ENCODE measurements at places on chromosomes 2 and 18.

GRCh38 chr18:70288171-70288850, 534 bp upstream of the SOCS6 start:
- DNase-seq, result no peak

GRCh38 chr2:165627470-165627869, 158.0 kb downstream of the CSRNP3 start:
- no peak for DNase-seq

DNA sequence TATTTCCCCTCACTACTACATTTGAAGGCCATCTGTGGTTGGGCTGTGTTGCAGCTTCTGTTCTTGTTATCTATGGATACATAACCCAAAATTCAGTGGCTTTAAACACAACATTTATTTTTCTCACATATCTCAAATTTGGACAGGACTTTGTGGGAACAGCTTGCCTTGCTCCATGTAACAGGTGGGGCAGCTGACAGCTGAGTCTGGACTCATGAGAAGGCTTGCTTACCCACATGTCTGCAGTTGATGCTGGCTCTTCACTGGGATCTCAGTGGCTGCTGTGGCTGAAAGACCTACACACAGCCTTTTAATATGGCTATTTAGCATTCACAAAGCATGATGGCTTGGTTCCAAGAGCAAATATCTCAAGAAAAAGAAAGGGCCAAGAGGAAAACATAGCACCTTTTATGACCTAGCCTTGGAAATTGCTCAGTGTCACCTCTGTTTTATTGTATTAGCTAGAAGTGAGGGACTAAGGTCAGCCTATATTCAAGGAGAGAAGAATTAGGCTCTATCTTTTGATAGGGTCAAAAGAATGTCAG, 296.8 kb upstream of the ZNF521 start:
- no peak for DNase-seq

DNA sequence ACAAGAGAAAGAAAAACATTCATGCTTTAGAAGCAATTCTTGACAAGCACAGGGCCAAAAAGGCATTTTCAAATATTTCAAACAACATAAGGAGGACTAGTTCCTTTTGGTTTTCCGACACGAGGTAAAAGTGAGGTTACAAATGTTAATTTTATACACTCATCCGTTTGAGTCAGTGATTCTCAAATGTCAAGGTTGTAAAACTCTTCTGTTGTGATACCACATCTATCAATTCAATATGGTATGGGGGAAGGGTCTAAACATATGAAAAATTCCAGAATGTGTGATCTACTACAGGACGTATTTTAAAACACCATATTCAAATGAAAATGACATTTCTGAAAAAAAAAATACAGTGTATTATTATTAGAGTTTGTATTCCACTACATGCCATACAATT, 52.7 kb downstream of the TGIF1 start:
- no peak for DNase-seq

DNA sequence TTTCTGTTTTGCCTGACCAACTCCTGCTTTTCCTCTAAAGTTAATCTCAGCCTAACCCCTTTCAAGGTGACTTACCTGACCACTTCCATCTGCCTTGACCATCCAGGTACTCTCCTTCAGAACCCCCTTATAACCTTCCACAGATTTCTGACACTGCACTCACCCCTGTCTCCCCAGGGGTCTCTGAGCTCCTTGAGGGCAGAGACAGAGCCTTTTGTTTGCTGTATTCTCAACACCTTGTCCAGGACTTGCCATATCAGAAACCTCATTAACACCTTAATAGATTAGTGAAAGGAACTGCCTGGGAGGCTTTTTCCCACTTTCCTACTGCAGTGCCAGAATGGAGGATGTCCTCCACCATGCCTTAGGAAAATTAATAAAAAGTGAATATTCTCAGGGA, 119.7 kb upstream of the SERPINE2 start:
- DNase-seq, result no peak

- no peak for DNase-seq
Measured at GRCh38 chr2:178805457-178805856, 1.8 kb downstream of the TTN start.

DNA sequence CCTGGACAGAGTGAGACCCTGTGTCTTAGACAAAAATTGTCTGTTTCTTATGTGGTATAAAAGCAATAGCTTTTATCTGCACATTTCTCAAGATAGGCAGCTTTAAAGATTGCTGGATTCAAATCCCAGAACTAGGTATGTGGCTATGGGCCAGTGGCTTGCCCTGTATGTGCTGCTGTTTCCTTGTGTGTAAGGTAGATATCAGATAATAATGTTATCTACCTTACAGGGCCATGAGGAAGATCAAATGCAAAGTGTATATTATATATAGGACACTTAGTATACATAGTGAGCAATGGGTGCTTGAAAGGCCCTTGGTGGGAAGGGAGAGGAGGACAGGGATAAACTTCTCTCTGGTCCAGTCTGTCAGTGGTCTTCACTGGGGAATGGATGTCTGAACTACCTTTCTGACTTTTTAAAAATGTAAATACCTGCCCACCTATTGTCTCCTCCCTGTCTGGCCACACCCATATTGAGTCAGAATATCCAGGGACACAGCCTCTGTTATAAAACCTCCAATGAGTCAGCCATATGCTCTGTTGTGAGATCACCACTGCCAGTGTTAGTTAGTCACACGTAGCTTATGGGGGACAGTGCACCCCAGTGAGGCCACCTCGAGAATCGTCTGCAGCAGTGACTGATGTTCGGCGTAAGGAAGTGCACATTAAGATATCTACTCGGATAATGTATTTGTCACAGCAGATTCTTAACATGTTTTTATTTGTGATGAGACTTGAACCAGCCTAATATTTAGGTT, 383.4 kb downstream of the PTPRM start:
- no peak for DNase-seq

DNA sequence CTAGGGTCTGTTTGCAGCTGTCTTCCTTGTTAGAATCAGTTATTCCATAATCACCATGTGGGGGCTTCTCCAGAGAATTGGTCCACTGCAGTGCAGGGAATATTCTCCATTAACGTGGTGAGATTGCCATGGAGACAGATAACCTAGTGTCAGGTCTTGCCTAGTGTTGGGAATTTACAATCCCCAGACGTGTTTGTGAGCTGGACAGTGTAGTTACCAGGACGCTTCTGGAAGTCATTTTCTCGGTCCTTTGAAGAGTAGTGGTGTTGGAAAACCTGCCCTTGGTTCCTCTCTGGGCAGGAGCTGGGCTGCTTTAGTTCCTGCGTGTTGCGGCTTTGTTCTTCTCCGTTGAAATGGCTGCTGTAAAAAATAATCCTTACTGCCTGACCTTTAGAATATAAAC, 68.8 kb upstream of the LYPD6B start:
- DNase-seq, result no peak

DNA sequence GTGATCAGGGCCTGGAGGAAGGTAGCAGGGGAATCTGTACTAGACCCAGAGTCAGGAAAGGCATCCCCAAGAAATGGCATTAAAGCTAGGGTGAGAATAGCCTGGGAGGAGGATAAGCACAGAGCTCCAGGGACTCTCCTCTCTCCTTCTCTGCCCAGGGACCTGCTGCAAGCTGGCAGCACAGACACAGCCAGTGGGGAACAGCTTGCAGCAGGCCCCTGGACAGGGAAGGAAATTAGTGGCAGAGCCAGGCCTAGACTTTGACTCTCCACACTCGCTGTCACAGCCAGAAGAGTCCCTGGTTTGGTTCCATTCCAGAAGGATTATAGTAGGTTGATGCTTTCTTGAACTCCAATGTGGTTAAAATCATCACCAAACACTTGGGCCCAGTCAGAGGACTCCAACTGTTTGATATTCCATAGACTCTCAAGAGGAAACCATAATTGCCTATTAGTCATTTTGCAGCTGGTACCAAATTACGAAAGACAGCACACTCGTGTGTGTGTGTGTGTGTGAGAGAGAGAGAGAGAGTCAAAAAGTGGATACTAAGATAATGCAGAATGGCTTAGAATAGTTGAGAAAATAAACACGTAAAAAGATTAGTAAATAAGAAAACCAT, 95.5 kb upstream of the ATP8B1 start:
- DNase-seq, result no peak

- DNase-seq, result no peak
Measured at GRCh38 chr18:12840382-12840781, 43.7 kb downstream of the PTPN2 start.

GRCh38 chr2:153872311-153873051, 759 bp downstream of the GALNT13 start:
- no peak for DNase-seq

DNA sequence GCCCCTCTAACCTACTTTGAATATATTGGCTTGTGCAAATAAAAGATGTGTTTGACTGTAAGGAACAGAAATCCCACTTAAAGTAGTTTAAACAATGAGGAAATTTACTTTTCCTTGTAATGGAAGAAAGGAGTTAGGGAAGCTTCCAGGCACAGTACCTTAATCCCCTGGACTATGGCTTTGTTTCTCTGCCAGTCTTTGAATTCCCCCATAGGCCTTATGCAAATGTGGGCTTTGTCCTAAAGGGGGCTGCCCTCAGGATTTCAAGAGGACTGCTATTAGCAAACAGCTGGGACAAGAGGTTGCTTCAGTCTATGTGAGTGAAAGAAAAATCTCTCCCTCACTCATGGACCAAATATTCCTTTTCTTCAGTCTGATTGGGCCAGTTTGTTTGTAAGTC, 255.1 kb upstream of the THSD7B start:
- DNase-seq, result no peak

- DNase-seq, result no peak
Measured at GRCh38 chr2:73899801-73900336, 7.1 kb downstream of the ACTG2 start.

- peak; percentile 1 for DNase-seq
Measured at GRCh38 chr2:79860228-79861058, 347.6 kb downstream of the CTNNA2 start.

- no peak for DNase-seq
Measured at GRCh38 chr2:78355967-78356366, 669.5 kb upstream of the REG3G start.

DNA sequence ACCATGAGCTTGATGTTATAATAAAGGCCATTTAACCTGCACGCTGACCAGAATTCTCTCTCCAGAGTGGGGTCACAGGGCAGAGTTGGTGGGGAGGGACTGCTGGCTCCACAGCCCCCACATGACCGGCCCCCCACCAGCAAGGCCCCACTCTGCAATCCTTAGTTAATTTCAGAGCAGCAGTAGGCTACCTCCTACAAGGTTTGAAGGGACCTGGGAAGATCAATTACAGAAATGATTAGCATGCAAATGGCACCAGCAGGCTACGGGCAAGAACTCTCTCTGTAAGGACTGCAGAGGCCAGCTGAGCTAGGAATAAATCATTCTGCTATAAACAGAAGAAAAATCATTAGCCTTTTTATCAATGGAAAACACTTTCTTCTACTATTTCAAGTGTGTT, 135.3 kb downstream of the C1D start:
- no peak for DNase-seq

DNA sequence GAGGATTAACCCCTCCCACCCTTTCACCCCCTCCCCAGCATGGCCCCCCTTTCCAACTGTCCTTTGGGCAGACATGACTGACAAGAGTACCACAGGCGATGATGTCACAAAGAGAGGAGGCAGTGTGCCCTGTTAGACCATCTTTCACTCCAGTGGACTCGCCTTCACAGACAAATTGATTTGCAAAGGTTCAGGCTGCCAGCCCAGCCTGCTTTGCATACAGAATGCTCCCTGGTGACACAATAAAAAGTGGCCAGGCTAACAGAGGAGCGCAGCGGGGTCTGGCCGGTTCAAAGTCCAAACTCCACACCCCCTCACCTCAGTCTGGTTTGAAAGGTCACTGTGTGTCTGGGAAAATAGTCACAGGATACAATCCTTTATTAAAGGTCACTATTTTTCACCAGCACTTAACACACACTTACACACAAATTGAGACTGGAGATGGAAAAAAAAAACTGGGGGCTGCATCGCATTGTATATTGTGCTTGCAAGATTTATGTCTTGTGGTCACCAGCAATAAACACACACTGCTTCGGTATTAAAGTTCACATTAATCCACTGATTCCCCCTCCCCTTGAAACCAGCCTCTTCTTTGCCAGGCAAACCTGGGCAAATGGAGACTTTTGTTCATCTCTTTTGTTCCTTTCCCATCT, 236.9 kb downstream of the BCL11A start:
- no peak for DNase-seq

DNA sequence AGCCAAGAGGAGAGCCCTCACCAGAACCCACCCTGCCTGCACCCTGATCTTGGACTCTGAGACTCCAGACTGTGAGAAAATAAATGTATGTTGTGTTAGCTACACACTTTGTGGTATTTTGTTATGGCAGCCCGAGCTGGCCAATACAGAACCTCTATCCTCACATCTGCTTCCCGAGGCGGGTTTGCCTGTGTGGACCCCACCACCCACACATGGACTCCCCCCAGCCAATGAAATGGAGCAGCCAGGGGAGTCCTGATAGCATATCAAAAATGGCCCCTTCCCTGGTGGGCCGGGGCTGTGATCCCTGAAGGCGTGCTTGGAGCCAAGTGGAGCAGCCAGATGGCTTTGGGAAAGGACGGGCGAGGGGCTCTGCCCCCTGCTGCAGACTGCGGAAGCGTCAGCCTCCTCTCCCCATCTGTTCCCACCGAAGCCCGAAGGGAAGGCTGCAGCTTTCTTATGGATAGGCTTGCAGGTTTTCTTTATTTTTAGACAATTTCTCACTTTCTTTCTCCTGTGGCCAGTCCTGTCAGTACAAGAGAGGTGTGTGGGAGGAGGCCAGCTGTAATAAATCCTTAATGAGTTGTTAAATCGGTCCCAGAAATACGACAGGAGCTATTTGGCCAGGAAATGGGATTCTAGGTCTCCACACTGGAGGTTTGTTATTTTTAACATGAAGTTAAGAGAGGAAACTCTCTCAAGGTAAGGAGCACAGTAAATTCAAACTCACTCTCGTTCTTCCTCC, 34.4 kb downstream of the TEX51 start:
- DNase-seq, result no peak

DNA sequence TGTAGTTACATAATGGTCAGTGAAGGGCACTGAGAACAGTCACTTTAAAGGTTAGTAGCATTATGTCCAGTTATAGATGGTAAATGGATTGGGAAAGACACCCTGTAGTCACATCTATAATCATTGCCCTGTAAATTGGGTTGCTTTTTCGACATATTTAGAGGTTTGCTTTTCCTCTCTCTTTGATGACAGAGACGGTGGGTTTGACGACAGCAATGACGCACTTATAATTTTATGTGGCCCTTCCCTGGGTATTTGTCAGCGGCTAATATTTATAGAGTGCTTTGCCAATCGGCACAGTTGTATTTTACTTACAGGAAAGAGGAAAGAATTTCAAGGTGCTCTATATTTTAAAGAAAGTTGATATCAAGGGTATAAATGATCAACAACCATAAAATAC, 2.8 kb downstream of the CPS1 start:
- DNase-seq, result no peak

DNA sequence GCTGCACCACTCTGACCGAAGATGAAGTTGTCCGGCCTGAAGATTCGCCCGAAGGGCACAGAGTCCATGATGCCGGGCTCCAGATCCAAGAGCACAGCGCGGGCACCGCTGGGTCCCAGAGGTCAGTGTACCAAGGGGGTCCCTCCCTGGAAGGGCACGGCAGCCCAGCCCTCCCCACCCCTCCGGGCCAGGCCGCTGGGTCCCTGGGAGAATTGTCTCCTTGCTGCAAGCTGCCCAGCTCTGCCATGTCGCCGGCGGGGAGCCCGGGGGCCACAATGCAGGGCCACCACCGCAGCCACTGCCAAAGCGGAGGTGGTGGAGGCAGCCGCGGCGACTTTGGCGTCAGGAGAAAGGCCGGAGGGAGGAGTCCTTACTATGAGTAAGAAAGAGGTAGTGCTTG, 189.5 kb upstream of the CYRIA start:
- DNase-seq, result no peak

Data from GDM1 (cell line).